Epithelial cell of proximal tubule (primary cell): ENCODE measurements at places on chromosomes 2 and 18.

DNA sequence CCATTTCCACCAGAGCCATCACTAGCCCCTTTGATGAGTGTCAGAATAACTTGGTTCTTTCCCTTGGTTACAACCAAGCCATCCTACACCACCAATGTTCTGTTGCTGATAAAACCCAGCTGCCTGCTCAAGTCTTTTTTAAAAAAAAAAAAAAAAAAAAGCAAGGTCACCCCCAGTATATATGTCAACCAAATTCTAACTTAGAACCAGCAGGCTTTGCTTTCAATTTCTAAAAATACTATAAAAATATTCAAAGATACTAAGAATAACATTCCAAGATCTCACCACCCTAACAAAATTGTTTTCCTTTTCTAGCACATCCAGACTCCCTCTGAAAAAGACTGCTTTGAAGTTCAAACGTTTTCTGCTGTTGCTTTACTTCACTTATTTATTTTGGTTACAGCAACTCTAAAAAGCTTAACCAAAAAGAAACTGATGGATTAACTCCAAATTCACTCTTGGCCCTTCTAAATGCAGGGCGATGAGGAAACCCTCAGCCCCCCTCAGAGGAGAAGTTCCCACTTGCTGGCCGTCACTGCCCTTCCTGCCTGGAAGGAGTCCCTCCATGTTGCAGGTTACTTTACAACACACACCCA, 10.9 kb downstream of the UXS1 start:
- DNase-seq, result no peak

GRCh38 chr2:98508709-98509066, 64.0 kb downstream of the INPP4A start:
- DNase-seq, result no peak

DNA sequence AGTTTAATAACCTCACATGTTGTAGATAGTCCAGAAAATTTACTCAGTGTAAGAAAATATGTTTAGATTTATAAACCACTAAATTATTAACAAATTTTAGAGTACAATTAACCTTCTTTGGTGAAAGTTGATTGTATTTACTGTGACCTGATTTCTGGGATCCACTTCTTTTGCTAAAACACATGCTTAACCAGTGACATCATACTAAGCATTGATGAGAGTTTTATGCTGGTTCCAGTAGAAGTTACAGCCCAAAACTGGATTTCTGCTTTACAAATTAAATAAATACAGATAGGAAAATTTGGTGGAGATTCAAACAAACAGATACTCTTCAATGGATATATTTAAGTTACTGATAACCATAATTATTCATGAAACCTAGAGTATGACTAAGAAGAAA, 40.9 kb downstream of the RBBP8 start:
- DNase-seq, result no peak

DNA sequence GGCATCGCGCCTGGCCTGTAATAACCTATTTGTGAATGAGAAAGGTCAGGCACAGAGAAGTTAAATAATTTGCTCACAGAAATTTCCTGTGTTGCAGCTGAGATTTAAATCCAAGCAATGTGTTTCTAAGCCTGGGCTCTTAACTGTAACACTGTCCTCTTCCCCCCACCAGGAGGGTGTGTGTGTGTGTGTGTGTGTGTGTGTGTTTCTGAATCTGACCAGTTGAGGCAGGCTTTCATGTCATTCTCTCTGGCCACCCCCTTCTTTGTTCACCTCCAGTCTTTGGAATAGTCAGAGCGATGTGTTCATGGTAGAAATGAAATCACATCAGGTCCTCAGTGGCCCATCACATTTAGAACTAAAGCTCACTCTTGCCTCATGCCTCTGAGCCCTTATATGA, 81.2 kb downstream of the NEDD4L start:
- DNase-seq, result no peak

DNA sequence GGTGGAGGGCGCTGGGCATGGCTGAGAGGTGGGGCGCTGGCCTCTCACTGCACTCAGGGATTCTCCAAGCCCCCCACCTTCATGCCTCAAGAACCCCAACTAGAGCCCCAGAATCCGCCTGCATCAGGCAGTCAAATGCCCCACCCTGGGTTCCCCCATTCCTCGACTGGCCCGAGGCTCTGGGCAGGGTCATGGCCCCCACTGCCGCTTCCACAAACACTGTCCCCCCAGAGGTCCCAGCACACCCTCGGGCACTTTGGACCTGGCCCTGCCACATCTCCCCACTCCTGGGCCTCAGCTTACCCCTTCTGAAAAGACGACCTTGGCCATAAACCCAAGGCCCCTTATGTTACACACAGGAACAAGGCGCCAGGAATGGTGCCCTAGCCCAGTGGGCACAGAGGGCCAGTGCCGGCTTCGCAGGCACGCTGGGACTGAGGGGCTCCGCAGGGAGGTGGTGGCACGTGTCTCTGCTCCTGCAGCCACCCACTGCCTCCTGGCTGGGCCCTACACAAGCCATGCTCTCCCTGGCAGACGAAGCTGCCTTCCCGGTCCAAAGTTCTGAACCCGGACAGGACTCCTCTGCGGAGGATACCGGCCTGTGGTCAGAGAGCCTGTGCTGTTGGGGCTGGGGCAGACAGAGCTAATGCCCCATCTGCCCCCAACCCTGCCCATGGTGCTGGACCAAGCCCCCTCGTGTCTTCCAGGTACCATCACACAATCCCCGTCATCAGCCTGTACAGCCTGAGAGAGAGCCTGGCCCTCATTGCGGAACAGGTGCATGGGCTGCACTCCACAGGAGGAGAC, 6.8 kb downstream of the AGXT start:
- DNase-seq, result no peak
